ENCODE measurements at places on chromosomes 3 and 15. TPM values are rescaled to one million over a fixed set of nuclear protein-coding genes. Genes with fewer than 3 reads are reported as not detected.

- no peak for DNase-seq
Measured at GRCh38 chr15:33048255-33048654, 146.3 kb downstream of the FMN1 start.

GRCh38 chr3:117171124-117171523, 461.5 kb downstream of the TUSC7 start:
- no peak for DNase-seq

- DNase-seq: no peak
Measured at GRCh38 chr15:55457401-55458022, 49.2 kb downstream of the PIERCE2 start.

DNA sequence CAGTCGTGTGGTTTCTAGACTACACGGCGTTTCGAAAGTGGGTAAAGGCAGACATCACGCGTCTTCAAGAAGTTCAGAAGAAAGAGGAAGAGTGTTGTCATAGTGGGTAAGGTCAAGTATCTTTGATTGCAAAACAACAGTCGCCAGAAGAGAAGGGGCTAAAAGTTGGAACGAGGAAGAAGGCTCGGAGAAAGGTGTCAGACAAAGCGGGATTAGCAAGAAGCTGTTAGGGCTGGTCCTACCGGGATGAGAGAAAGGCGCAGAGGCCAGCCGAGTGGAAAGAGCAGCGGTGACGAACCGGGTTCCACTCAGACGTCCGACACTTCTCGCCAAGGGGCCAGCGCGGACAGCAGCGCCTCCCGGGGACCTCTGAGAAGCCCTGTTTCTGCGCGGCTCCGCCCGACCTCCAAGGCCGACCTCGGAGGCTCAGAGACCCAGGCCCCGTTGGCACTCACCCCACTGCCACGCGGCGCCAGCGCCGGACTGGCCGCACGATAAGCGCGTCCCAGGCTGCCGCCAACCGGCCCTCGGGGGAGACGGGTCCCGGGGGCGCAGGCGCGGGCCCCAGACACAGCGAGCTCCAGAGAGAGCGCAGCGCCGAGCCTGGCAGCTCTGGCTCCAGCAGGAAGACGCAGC, 436 bp downstream of the ADPGK start:
- DNase-seq: no peak

DNA sequence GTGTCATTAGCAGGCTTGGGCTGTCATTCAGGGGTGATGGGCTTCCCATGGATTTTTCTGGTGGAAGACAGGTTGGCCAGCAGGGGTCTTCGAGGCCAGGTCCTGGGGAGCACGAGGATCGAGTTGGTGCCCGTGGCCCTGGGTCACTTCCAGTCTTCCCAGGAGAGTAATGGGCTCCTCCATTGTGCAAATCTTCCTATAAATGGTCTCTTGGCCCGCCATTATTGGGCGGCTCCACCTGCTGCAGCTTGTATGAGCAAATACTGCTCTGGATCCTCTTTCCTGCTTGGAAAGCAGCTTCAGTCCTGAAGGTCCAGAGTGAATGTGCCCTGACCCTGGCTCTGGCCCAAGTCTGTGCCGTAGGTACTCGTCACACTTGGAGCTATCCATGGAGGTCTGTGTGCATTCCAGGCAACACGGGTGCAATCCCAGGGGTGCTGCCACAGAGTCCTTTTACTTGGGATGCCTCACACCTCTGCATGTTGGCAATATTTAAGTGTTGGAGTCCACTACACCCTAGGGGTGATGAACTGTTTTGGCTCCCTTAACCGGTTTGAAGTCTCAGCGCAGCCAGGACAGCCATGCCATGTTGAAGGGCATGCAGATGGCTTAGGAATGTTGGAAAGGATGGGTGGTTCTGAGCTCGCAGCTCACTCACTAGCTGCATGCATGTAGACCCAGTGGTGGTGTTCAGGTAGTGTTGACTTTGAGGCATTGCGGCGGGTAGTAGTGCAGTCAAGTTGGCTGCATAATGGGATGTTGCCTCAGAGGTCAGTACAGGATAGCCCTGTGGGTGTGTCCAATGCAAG, 97.6 kb downstream of the SNRPN start:
- no peak for DNase-seq

DNA sequence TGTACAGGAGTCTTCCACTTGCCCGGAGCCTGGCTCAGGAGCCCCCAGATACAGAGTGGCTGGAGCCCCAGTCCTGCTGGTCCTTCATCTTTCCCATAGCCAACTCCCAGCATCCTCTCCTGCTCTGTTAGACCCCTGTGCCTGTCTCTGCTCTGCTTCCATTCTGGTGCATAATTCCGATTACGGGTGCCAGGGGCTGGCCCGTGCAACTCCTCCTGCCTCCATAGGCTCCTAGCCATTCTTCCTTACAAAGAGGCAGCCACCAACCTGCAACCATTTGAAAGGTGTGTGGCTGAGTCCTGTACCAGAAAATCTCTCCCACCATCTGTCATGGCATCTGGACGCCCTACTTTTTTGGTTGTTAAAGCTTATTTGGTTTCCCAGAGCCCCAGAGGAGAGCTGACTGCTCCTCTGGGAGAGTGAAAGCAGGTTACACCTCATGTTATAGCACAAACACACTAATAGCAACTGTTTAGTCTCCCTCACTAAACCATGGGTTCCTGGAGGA, 5.2 kb upstream of the RAD18 start:
- no peak for DNase-seq

DNA sequence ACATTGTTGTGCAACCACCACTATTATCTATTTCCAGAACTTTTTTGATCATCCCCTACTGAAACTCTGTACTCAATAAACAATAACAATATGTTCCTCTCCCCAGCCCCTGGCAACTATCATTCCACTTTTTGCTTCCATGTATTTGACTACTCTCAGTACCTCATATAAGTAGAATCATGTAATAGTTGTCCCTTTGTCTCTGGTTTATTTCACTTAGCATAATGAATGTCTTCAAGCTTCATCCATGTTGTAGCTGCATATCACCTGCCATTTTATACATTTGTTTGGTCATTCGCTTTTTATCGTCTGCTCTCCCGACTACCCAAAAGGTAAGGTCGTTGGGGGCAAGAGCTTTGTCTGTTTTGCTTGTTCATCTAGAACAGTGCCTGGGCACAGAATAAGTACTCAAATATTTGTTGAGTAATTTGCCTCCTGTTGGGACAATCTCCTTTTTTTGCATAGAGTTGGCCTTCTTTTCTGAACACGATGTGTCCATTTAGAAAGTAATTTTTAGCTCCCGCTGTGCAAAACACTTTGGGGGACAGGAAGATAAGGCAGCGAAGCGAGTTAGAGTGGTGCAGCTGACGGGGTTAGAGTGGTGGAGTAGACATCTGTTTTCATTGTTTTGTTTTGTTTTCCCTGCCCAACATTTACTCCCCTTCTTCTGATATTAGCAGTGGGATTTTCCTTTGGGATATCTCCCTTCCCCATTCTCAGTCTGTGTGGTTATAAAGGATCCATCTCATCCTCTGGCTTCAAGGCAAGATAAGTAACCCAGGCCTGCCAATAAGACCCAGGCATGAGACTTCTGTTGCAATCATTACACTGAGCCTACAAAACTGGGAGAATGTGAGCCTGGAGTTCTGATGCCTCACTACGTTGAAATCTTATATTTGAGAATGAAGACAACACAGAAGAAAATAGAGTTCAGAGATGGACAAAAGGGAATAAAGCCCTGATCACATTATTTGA, 83.4 kb upstream of the RNU6-1 start:
- DNase-seq: no peak

DNA sequence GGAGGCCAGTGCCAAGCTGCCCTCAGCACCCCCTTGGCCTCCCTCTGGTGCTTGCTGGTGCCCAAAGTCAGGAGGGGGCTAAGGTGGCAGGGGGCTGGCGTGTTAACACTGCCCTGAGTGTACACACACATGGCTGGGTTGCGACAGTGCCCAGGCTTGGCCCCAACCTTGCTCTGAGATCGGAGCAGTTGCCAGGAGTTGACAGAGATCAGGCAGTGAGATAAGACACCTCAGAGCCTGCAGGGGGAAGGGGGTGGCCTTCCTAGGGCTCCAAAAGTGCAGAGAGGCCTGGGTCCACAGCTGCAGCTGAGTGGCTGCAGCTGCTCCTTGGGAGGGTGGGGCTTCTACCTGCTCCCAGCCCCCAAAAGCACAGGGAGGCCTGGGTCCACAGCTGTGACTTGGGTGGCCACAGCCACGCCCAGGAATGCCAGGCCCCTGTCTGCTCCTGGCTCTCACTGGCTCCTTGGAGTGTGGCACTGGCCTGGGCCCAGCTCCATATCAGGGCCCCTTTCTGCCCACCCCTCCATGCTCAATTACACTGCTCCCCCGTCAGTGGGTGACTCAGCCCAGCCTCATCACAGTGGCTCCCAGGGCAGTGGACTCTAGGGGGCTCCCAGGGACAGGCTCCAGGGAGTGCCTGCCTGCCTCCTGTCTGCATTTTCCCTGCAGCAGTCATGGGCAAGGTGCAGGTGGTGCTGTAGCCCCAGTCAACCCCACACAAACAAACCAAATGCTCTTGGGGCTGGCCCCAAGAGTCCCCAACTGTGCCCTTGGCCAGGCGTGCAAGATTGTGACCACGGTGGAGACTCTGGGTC, 56.4 kb upstream of the C15orf39 start:
- DNase-seq: no peak

DNA sequence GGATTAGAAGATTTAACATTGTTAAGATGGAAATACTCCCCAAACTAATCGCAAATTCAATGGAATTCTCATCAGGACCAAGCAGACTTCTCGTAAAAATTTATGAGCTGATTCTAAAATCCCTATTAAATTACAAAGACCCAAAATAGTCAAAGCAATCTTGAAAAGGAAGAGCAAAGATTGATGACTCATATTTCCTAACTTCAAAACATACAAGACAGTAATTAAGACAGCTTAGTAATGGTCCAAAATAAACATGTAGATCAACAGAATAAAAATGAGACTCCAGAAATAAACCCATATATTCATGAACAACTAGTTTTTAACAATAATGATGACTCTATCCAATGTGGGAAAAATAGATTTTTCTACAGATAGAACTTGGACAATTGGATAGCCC, 148.7 kb downstream of the SI start:
- no peak for DNase-seq

GRCh38 chr3:126465928-126466544, 9.7 kb downstream of the ZXDC start:
- no peak for DNase-seq

DNA sequence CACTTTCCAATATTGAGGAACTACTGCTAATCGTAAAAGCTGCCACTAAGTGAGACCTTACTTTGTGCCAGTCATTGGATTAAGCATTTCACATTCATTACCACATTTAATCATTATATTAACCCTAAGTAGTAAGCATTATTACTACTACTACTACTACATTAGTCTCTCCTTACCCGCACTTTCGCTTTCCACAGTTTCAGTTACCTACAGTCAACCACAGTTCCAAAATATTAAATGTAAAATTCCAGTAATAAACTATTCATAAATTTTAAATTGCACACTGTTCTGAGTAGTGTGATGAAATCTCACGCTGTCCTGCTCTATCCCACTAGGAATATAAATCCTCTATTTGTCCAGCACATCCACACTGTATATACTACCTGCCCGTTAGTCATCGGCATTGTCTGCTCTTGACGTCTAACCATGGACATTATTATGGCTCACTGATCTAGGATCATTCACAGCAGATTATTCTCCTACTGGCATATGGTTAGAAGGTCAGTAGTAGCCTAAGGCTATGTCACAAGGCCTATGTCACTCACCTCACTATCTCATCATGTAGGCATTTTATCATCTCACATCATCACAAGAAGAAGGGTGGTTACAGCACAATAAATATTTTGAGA, 121.1 kb downstream of the GSK3B start:
- DNase-seq: peak; percentile 50

GRCh38 chr3:2504912-2505311, 406.2 kb downstream of the CNTN4 start:
- no peak for DNase-seq

GRCh38 chr3:50978991-50979667, 304.4 kb downstream of the DOCK3 start:
- no peak for DNase-seq

DNA sequence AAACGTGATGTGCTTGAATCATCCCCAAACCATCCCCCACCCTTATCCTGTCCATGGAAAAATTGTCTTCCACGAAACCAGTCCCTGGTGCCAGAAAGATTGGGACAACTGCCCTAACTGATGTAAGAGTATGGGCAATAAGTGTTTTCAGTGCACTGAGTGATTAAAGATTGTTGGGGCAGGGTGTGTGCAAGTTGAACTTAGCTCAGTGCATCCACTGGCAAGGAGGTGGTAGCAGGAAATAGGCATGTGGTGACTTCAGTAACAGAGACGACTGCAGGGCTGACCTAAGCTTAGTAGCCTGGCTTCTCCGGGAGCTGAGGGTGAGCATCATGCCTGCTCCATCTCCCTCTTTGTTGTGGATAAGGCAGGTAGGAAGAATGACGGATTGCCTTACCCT, 27.5 kb downstream of the PAQR9 start:
- DNase-seq: no peak

GRCh38 chr3:72494130-72494529, 354.1 kb downstream of the SHQ1 start:
- no peak for DNase-seq

- no peak for DNase-seq
Measured at GRCh38 chr3:102457644-102458043, 22.8 kb downstream of the ZPLD1 start.

Gene CHRM5
- not detected for total RNA-seq

Gene SLC12A1
- not detected for total RNA-seq

Gene PPCDC
- total RNA-seq: 12.5 TPM

Gene CIP2A
- 24.5 TPM for total RNA-seq

Gene ANKUB1
- 0.82 TPM for total RNA-seq

Gene HHLA2
- not detected for total RNA-seq

Gene GPR149
- total RNA-seq: not detected

Gene NAALADL2
- total RNA-seq: 0.28 TPM

Gene EFHB
- 0.24 TPM for total RNA-seq

Gene GMNC
- total RNA-seq: not detected
